Inflammatory macrophage treated with lipopolysaccharide for 1 hour (primary cell): ENCODE measurements at places on chromosomes 7 and 10.

DNA sequence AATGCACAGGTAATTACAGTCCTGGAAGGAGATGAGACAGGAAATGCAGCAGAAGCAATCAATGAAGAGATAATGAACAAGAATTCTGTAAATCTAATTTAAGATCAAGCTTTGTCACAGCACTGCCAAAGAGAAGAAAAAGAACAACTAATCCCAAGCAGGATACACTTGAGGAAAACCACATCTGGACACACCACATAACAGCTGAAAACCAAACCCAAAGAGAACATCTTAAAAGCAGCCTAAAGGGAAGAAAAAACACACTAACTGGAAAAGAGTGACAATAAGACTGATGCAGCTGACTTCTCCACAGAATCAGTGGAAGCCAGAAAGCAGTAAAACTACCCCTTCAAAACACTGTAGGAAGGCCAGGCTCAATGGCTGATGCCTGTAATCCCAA lies 10.2 kb downstream of the CYTH3 start:
- no peak for DNase-seq

GRCh38 chr10:8365935-8366911 lies 311.7 kb downstream of the GATA3 start:
- no peak for DNase-seq

DNA sequence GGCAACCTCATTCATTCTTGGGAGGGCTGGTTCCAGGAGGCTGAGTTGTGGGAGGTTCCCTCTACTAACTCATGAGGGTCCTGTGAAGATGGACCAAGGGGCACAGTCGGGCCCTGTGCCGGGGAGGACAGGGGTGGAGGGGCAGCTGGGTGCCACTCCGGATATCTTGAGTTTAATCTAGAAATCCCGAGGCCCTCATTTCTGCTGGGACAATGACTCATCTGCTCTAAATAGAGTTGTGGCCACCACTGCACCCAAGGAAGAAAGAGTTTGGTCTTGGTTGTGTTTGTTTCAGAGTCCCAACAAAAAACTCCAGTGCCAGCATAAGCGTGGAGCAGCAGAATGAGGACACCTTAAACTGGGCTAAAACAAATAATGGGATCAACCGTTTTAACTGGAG lies 82.4 kb downstream of the EBF3 start:
- DNase-seq, result no peak

DNA sequence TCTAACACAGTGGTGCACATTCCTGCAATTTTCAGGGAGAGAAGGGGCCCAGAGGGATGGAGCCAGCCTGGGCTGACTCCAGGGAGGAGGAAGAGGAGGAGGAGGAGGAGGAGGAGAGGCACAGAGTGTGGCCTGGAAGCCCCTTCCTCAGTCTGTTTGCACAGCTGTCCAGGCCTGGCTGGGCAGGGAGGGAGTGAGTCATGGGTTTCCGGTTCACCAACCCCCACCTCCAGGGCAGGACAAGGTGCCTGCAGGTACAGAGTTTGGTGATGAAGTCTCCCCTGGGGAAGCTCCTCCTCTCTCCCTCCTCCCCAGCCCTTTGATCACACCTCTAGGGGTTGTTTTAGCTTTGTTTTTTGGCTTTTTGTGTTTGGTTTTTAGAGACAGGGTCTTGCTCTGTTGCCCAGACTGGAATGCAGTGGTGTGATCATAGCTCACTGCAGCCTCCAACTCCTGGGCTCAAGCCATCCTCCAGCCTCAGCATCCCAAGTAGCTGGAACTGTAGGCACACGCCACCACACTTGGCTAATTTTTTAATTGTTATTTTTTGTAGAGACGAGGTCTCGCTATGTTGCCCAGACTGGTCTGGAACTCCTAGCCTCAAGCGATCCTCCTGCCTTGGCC lies 77.5 kb upstream of the CUX1 start:
- DNase-seq, result no peak

- DNase-seq, result no peak
These were observed 138.7 kb downstream of the SLC25A13 start for GRCh38 chr7:96183163-96183670.

GRCh38 chr10:130230611-130231010 lies 94.4 kb downstream of the GLRX3 start:
- DNase-seq, result no peak

GRCh38 chr10:34587002-34587679 lies 228.0 kb downstream of the PARD3 start:
- DNase-seq, result no peak

GRCh38 chr7:56447864-56448693 lies 331.9 kb upstream of the NUPR2 start:
- DNase-seq, result no peak

DNA sequence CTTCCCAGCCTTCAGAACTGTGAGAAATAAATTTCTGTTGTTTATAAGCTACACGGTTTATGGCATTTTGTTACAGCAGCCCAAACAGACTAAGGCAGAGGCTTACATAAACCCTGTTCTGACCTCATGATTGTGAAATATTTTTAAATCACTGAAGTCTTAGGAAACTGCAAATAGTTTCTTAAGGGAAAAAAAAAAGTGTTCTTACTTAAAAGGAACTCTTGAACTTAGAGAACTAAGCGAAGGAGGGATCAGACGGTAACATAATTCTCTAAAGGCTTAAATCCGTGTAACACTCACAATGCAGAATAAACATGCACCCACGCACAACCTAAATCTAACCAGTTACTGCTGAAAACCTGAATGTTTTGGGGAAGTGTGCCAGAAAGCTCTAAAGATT lies 749.1 kb upstream of the LRRTM3 start:
- DNase-seq, result peak; percentile 59

GRCh38 chr10:24010436-24010970 lies 198.4 kb upstream of the KIAA1217 start:
- no peak for DNase-seq

DNA sequence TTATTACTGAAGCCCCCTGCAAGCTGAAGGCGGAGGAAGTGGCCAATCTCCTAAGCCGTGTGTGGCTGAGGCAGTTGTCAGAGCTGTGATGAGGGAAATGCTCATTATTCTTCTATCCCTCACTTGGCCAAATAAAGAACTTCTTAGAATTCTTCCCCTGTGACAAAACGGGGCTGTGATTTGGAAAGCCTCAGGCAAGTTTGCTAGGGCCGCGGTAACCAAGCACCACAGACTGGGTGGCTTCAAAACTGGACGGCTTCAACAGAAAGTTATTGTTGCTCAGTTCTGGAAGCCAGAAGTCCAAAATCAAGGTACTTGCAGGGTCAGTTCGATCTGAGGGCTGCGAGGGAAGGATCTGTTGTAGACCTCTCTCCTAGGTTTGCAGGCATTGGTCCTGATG lies 72.3 kb upstream of the STEAP1B start:
- no peak for DNase-seq

GRCh38 chr7:1520539-1521234 lies 9.8 kb upstream of the MAFK start:
- DNase-seq, result peak; percentile 61

GRCh38 chr7:28958235-28958979 lies at the start of gene TRIL:
Gene TRIL (minus strand): TSS chr7:28958330. CDS start chr7:28958046, 284 bp downstream.
- no peak for DNase-seq

DNA sequence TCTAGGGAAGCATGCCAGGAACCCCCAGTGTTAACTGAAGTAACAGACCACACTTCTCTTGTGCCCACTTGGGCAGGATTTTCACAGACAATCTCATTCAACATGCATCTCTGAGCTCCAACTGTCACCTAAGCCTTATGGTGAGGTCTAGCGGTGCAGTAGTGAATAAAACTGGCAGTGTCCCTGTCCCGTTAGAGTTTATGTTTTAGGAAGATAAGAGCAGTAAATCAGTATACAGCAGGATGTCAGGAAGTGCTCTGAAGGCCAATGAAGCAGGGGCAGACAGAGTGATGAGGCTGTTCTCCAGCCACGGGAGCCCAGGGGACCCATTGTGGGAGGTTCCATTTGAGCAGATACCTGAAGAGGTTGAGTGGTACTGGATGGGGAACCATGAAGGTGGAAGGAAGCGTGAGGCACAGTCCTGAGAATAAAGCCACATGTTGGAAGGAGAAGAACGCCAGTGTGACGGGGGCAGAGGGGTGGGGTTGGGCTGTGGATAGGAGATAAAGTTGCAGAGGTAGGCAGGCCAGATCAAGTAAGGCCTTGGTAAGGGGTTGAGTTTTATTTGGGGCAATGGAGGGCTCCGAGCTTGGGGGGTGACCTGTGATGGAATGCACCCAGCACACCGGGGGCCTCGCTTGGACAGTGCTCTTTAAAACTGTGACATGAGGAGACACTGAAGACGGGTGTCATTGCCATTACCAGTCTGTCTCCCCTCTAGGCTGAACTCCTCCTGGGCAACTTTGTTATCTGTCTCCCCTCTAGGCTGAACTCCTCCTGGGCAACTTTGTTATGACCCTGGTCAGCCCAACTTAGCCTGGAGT lies 6.6 kb downstream of the GDF10 start:
- DNase-seq, result no peak

DNA sequence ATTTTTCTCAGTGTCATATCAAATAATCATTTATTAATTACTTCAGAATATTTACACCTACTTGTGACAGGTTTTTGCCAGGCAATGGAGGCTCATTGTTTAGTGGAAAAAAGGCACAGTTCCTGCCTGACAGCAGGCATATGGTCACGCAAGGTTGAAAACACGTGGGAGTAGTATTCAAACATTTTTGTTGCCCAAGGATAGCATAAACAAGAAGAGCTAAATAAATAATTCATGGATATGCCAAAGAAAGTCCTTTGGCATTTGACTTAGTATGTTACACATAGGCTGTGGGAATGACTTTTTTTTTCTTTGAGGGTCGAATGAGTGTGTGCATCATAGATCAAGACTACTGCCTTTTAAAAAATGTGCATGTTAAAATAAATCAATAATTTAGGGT lies 120.5 kb upstream of the SEMA3E start:
- no peak for DNase-seq

DNA sequence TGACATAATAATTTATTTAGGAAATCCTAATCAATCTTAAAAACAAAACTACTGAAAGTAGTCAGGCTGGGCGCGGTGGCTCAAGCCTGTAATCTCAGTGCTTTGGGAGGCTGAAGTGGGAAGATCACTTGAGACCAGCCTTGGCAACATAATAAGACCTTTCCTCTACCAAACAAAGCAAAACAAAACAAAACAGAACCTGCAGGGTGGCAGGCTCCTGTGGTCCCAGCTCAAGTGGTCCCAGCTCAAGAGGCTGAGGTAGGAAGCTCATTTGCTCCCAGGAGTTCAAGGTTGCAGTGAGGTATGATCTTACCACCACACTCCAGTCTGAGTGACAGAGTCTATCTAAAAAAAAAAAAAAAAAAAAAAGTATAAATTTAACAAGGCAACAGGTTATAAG lies 748.0 kb downstream of the CNTNAP2 start:
- DNase-seq, result no peak

GRCh38 chr7:12715372-12716133 lies 28.1 kb downstream of the ARL4A start:
- peak; percentile 99 for DNase-seq

DNA sequence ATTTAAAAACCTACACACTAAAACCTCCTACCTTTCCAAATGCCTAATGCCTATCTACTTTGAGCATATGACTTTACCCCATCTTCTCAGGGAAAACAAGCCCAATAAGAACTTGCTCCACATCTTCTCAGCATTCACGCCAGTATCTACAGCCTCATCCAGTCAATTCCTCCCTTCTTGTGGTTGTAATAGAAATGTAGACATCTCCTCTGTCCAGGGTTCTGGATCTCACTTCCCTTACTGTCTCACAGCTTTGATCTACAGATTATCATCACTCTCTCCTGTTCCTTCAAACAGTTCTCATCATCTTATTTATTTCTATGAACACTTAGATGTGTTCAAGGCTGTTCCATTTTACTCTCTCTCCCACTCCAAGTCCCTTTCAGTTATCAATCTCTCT lies 70.4 kb upstream of the NOBOX start:
- no peak for DNase-seq

- DNase-seq, result no peak
These were observed 151.1 kb upstream of the SHH start for GRCh38 chr7:155963356-155963755.

- peak; percentile 51 for DNase-seq
These were observed 108.6 kb downstream of the SRI start for GRCh38 chr7:88111140-88111743.

- DNase-seq, result no peak
These were observed 1.8 kb downstream of the SUFU start for GRCh38 chr10:102505462-102506115.

- peak; percentile 84 for DNase-seq
These were observed 22.0 kb downstream of the ITGB8 start for GRCh38 chr7:20352573-20353306.

DNA sequence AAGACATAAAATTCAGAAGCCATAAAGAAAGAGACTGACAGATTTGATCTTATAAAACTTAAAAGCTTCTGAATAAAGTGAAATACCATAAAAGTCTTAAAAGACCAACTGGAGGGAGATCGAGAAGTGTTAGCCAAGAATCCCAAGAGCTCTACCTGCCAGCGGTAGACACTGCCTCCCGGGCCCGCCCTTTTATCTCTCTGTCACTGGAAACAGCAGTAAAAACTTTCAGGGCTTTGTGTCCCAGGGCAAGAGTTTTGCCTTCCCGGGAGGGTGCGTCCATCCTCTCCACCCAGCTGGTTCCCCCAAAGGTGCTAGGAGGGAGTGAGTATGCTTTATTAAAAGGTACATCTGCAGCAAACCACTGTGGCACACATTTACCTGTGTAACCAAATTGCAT lies 5.8 kb downstream of the PLA2G12B start:
- no peak for DNase-seq

- DNase-seq, result no peak
These were observed 7.3 kb downstream of the SKIDA1 start for GRCh38 chr10:21518149-21518640.

DNA sequence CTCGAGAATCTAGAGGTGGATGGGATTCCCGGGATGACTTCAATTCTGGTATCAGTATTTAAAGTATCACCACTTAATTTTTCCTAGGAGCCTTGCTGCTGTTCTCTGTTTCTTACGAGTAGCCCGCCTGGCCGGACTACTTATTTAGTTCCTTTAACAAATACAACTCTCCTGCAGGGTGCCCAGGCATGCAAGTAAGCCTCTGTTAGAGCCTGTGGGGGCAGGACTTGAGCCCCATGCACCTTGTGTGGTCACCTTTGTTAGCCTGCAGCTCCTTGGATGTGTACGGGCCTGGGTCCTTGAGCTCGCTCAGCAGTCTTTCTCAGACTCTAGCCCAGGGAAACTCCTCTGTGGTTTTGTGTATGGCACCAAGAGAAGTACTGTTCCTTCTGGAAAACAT lies 16.1 kb downstream of the EIF4H start:
- no peak for DNase-seq

- no peak for DNase-seq
These were observed 9.7 kb downstream of the ZMIZ1 start for GRCh38 chr10:79078367-79079053.

- no peak for DNase-seq
These were observed 20.9 kb downstream of the SLC25A13 start for GRCh38 chr7:96300986-96301385.

GRCh38 chr7:106069471-106070200 lies 42.5 kb downstream of the SYPL1 start:
- no peak for DNase-seq

DNA sequence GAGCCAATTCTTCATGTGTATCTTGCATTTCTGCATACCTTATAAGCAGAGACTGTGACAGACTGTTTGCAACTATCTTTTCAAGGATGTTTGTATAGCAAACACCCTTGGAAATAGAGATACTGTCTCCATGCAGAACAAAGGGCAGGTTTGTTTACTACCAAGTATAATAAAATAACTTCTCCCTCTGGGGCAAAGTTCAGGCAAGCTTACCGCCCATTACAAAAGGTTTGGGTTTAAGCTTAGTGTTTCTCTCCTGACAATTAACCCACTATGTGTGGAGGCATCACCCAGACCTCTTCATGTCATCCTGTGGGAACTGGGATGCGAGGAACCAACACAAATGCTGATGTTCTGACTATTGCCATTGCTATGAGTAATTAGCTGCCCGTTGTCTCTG lies 479.1 kb upstream of the ZMIZ1 start:
- no peak for DNase-seq
